ENCODE measurements at places on chromosomes 7 and 10.

DNA sequence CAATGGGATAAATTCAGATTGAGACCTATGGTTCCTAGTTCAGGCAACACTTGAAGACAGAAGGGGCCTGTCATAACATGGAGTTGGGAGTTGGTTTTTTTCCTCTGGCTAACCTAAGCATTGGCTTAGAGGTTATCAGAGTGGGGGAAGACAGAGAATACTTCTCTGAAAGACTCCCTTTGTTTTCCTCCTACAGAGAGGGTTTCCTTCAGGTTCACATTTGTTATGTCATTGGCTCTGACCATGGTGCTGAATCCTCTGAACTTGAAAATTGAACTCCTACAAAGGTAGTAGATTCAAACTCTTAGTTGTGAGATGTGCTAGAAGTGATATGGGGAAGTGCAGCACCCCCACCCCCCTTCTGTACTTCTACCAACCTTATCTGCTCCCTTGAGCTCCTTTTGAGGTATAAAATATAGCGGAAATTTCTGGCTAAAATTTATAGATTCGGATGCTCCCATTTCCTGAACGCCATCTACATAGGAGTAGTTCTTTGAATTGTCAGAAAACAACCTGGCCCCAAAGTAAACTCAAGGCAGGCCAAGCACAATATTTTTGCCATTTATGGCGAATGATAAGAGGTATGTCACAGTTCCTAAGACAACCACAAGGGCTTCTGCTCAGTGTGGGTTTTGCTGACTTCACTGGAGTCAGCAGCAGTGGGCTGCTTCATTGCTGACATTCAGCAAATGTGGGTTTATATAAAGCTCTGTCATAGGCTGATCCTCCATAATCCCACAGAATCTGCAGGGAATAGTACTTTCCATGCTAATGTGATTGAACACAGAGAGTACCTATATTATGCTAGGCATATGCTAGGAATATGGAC lies 131.6 kb upstream of the KLF14 start:
- no peak for DNase-seq

- no peak for DNase-seq
Observed at GRCh38 chr7:64640504-64640903, 25.4 kb upstream of the ZNF107 start.

DNA sequence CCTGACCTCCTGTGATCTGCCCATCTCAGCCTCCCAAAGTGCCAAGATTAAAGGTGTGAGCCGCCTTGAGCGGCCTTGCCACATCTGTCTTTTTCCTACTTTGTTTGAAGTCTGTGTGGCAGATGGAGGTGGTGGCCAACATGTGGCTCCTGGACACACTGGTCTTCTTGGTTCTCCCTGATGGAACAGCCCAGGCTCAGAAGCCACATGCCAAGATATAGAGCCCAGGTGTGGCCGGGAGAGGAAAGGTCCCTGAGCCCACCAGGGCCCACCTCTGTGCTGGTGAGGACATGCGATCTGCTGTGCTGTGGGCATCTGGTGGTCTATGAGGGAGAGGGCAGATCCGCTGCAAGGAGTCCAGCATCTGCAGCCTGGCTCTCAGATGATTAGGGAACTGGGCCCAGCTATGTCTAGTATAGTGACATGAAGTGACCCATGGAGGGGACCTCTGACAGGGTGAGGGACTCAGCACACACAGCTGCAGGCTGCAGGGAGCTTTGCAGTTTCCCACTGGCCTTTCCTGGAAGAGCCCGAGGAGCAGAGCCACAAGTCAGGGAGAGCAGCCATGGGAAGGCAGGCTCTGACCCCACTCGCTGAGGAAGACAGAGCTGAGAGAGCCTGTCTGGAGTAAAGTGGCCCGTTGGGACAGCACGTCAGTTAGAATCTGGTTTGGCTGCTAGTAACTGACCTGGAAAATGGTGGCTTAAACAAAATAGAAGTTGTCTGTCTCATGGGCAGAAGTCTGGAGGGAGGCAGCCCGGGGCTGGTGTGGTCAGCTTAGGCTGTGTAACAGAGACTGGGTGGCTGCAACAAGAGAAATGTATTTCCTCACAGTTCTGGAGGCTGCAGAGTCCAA lies 25.9 kb downstream of the ADCY1 start:
- DNase-seq = no peak

DNA sequence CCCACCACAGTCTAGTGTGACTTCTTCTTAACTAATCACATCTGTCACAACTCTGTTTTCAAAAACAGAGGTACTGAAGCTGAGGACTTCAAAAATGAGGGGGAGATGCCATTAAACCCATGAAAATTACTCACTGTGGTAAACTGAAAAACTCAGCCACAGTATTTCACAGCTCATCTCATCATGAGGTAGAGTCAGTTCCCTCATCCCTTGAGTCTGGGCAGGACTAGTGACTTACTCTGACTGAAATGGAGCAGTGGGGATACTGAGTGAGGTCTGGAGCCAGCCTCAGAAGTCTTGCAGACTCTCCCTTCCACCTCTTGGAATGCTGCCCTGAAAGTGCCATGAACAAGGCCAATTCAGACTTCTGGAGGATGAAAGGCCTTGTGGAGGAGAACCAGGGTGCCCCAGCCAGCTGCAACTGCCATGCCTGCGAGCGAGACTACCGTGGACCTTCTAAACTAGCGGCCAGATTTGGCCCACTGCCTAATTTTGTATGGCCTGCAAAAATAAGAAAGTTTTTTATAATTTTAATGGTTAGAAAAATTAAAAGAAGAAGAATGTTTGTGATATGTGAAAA lies 24.7 kb upstream of the ANKRD1 start:
- no peak for DNase-seq

DNA sequence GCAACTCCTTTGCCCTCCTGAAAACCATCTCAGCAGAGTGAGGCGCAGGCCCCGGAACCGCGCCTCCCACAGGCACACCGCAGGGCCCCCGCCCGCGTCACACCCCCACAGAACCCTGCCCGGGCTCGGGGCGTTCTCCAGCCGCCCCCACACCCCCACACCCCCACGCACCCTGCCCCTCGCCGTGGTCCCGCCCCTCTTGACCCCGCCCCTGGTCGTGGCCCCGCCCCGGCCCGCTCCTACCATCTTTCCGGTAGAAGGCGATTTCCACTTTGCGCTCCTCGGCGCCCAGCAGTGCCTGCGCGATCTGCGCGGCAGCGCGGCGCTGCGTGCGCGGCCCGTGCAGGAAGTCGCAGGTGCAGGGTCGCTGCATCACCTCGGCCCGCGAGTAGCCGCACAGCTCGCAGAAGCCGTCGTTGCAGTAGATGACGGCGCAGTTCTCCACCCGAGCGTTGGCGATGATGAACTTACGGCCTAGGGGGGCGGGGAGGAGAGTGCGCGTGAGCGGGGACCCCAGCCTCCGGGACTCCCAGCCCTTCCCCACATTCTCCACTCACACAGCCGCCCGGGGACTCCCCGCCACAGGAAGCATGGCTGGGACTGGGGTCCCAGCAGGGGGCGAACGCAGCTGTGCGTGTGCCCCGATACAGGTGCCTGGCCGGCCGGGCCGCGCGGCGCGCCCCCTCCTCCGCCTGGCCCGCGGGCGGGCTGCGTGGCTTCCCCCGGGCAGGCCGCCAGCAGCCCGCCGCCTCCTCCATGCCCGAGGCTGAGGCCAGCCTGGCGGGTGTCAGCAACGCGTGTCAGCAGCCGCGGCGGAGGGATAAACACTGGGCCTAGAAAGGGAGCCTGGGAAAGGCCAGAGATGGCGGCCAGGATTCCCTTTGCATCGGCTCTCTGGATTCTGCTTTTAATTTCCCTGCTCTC lies 3.4 kb downstream of the KCNH2 start:
- DNase-seq = peak; percentile 60

GRCh38 chr10:48939790-48940325 lies at the start of gene LRRC18:
TSS of gene LRRC18 (minus strand) at chr10:48939840. CDS start at chr10:48914155, 25,685 bp downstream.
- DNase-seq = no peak

DNA sequence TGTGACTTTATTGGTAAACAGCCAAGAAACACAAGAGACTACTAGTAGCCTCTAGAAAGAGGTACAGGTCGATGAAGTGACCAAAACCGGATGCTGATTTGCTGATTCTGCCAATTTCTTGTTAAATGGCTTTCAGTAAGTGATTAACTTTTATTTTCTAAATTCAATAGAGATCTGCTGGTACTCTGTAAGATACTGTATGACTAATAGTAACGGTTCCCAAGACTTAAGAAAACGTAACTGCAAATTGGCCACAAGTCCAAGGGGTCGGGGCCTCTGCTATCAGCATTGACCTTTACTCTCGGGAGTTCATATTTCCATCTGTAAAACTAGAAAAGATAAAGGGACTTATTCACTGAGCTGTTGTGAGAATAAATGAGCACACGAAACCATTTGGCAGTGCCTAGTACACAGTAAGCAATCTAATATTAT lies 1.4 kb downstream of the FAM3C start:
- peak; percentile 1 for DNase-seq

- no peak for DNase-seq
Observed at GRCh38 chr10:101402711-101403110, 48.7 kb downstream of the BTRC start.

GRCh38 chr10:46554166-46554781 lies 2.2 kb downstream of the GPRIN2 start:
- DNase-seq = no peak

- DNase-seq = no peak
Observed at GRCh38 chr10:131708225-131708880, 192.5 kb upstream of the PPP2R2D start.

DNA sequence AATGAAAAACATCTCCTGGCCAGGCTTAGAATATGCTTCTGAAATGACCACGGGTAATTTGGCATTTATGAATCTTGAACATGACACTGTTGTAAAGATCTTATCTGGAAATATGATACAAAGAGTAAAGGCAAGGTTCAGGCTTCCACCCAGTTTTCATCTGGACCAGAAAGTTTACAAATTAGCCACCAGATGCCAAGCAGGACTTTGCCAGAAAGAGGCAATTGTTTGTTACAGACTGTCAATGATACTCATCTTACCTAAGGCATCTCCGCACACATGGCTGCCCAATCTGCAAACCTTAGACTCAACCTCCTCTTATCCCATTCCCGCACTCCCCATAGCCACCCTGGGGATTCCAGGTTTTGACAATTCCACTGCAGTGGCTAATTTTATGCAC lies 795.3 kb downstream of the TYW1 start:
- DNase-seq = no peak

GRCh38 chr10:86840498-86840897 lies 84.1 kb downstream of the BMPR1A start:
- DNase-seq = no peak

DNA sequence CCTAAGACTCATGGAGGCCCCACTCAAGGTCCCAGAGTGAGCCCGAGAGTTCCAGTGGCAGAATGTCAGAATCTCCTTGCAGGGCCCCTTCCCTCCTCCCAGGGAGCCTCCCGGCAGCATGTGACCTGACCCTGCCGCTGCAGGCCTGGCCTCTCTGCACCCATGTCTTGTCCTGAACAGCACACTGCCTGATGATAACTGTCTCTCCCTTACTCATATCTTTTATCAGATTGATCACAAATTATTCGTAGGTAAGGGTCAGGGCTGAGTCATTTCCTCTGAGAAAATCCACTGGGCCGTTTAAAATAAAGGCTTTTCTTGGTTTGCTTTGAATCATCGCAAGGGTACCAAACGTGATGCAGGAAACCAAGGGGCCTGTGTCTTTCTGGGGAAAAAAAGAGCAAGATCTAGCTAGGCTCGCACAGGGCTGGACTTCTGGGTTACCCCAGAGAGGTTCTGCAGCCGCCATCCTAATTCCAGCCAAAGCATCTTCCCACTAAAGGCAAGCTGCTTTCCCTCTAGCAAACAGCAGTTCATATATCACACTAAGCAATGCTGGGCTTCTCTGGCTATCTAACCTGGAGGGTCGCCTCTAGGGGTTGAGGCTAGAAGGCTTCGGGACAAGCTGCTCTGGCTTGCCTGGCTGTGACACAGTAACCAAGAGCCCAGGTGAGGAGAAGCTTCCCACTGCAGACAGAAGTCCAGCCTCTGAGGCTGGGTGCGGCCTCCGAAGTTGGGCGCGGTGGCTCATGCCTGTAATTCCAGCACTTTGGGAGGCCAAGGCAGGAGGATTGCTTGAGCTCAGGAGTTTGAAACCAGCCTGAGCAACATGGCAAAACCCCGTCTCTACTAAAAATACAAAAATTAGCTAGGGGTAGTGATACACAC lies 104.9 kb downstream of the SPDYE5 start:
- DNase-seq = no peak

GRCh38 chr10:71788954-71789353 lies 15.6 kb upstream of the VSIR start:
- no peak for DNase-seq

GRCh38 chr10:44973323-44974081 lies 5.1 kb downstream of the DEPP1 start:
- no peak for DNase-seq

- no peak for DNase-seq
Observed at GRCh38 chr10:44723619-44724325, 187.4 kb upstream of the TMEM72 start.

- DNase-seq = no peak
Observed at GRCh38 chr10:78416031-78417011, 382.7 kb downstream of the RPS24 start.

GRCh38 chr7:5283421-5284303 lies 919 bp downstream of the SLC29A4 start:
- no peak for DNase-seq

DNA sequence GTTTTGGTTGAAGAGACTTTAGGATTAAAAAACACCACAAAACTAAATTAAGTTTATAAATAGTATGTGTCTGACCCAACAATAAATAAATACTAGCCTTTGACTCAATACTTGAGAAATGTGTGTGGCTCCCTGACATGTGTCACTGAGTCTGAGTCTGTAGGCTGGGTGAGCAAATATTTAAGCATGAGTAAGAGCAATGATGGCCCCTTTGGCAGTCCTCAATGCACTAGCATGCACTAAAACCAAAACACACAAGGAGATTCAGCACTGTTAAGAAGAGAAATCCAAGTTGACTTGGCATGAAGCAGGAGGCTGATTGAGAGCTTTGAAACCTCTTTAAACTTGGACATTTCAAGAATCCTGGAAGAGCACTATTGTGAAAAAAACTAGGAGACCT lies 37.1 kb downstream of the CCDC71L start:
- no peak for DNase-seq

DNA sequence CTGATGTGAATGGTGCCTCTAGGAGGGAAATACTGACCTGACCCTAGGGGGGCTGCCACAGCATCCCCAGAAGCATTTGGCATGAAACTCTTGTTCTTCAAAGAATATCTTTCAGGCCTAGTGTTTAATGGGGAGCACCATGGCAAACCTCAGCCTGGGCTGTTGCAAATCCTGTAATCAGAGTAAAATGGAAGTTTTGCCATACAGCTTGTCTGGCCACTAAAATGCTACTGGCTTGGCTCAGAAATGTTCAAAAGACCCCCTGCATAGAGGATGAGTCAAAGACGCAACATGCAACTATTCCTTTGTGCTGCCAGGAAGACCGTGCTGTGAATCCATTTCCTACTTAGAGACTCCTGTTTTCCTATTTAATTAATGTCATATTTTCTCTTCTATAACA lies 26.7 kb downstream of the HECW1 start:
- DNase-seq = no peak

- DNase-seq = no peak
Observed at GRCh38 chr7:142883571-142884285, 1.8 kb downstream of the TRPV6 start.

- no peak for DNase-seq
Observed at GRCh38 chr10:43821103-43821502, 172.4 kb upstream of the ZNF32 start.

GRCh38 chr7:102925976-102926782 lies 13.4 kb downstream of the LRRC17 start:
- no peak for DNase-seq

Data from GM18507 (cell line).